Stimulated activated CD4-positive, alpha-beta T cell treated with anti-CD3 and anti-CD28 coated beads, Interleukin-4, amount 100 ng/mL, for 24 hours (primary cell): ENCODE measurements at places on chromosomes 13 and 19.

GRCh38 chr13:51440381-51440780 lies 12.5 kb downstream of the INTS6 start:
- no peak for DNase-seq

- no peak for DNase-seq
Observed at GRCh38 chr13:86283031-86283430, 483.8 kb upstream of the SLITRK6 start.

GRCh38 chr13:42106998-42107397 lies 58.5 kb downstream of the DGKH start:
- no peak for DNase-seq

DNA sequence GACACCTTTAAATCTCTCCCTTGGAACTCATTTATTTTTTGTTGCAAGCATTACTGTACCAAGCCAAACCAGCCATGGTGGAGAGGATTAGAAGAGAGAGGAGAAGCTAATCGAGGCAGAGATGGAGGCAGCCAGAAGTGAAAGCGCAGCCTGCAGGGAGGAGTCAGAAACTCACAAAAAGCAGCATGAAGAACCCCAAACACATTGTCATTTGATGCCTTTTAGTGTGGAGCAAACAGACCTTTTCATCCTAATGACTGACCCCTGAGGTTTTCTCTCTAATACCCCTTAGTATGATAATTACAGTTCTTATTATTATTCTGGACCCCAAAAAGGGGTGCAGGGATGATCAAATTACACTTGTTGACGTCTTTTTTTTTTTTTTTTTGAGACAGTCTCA lies 62.5 kb downstream of the TNFRSF19 start:
- DNase-seq = no peak

- DNase-seq = no peak
Observed at GRCh38 chr13:80502359-80502758, 161.4 kb upstream of the SPRY2 start.

- no peak for DNase-seq
Observed at GRCh38 chr13:35055705-35056104, 113.6 kb downstream of the NBEA start.

DNA sequence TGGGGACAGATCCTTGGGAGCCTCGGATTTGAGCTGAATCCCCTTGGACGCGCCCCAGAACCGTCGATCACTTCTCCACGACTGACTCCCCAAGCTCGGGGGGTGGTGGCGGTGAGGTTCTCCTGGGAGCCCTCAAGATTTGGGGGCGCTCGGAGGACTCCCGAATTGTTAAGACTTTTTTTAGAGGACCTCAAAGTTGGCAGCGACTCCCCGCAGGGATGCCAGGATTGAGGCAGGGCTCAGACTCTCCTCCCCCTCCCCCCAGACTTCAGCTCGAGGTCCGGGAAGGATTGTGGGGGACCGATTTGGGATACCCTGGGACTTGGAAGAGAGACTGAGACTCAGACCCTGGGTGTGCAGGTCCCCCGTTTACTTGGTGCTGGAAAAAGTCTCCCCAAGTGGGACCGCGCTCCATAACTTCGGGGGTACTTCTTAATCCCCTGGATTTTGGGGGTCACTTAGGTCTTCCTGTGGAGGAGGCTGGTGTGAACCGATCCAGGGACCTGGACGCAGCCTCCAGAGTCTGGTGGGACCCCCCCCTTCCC lies 665 bp downstream of the VASP start:
- no peak for DNase-seq

GRCh38 chr19:17659996-17660395 lies 28.2 kb downstream of the UNC13A start:
- DNase-seq = no peak

- DNase-seq = peak; percentile 29
Observed at GRCh38 chr13:102402290-102402689, 442 bp upstream of the FGF14 start.

DNA sequence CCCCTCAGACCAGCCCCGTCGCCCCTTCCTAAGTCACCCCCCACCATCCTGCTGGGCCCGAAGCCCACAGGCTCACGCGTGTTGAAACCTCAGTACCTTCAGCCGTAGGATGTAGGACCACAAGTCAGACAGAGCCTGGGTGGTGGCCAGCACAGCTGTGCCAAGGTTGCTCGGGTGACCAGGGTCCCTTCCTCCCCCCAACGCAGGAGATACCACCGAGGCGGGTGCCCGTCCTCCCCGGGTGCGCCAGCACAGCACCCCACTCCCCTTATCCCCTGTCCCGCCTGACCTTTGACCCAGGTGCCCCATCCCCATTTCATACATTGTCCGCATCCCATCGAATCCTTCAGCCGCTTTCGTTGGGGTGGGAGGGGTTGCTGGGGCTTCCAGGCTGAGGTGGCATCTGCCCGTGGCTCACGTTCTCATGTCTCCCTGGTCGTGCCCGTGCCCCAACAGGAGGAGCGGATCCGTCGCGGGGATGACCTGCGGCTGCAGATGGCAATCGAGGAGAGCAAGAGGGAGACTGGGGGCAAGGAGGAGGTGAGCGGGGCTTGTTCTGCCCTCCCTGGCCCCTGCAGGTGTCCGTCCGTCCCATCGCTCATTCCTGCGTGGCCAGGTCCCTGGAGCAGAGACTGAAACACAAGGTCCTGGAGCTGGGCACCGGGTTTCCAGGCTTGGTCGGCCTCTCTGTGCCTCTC lies 14.5 kb downstream of the EPN1 start:
- no peak for DNase-seq

DNA sequence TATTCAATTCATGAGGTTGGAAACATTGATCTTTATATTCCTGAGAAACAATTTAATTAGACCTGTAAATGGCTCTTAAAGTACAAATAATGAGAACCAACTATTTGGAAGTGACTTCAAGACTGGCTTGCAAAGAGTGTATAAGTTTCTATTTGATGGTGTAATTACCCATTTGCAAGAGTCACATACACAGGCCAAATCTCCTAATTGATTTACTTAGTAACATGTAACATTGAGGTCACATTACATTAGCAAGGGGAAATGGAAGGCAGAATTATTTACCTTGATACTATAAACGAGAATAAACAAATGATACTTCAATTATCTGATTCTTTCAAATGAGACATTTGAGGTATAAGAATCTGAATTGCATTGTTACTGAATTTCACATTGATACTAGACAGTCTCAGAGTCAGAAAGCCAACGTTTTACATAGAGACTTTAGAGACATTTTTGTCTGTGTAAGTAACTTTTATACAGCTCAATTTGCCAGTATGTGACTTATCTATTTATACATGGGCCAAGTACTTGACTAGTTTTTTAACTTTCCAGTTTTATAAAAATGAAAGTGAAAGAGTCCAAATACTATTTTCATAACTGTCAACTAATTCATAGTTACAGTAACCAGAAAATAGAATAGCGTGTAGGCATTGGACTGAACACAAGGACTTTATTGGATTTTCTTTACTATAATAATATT lies 95.6 kb upstream of the RFC3 start:
- DNase-seq = no peak

- no peak for DNase-seq
Observed at GRCh38 chr13:67008075-67008668, 222.0 kb downstream of the PCDH9 start.

GRCh38 chr13:32881777-32882145 lies 134.5 kb upstream of the KL start:
- no peak for DNase-seq

GRCh38 chr13:30738526-30739236 lies 3.3 kb downstream of the ALOX5AP start:
- no peak for DNase-seq

GRCh38 chr13:82687884-82688283 lies 1194.4 kb downstream of the SLITRK1 start:
- DNase-seq = no peak

DNA sequence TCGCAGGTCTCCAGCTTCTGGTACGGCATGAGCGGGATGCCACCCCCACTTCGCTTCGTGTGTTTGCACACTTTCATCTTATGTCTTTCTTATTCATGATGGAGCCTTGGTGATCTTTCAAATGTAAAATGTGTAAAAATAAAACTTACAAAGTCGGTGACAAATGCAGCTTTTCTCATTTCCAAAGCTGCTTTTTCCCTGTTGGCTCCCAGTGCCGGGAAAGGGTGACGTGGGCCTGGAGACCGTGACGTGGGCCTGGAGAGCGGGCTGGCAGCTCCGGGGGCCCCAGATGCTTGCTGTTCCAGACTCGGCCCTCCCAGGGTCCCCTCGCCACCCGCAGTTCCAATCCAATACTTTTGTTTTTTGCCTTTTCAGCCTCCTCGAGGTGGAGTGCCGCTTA lies 101.4 kb downstream of the KDM4B start:
- DNase-seq = no peak

GRCh38 chr13:58247080-58247479 lies 615.5 kb downstream of the PCDH17 start:
- no peak for DNase-seq

GRCh38 chr13:79187917-79188690 lies 218.0 kb downstream of the RBM26 start:
- no peak for DNase-seq

DNA sequence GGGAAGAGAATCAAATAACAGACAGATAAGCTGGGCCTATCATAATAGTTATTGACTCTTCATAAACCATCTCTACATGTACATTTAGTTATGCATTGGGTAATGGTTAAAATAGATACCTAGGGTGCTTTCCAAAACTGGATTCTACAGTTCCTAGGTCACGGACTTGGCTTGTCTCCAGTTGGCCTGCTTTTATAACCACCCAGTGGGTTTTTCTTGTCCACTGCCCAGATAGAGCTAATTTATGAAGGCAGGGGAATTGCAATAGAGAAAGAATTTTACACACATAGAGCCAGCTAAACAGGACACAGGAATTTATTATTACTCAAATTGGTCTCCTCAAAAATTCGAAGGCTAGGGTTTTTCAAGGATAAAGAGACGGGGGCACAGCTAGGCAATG lies 97.3 kb downstream of the FAM216B start:
- no peak for DNase-seq

- DNase-seq = no peak
Observed at GRCh38 chr13:92407858-92408257, 818.7 kb upstream of the GPC6 start.

DNA sequence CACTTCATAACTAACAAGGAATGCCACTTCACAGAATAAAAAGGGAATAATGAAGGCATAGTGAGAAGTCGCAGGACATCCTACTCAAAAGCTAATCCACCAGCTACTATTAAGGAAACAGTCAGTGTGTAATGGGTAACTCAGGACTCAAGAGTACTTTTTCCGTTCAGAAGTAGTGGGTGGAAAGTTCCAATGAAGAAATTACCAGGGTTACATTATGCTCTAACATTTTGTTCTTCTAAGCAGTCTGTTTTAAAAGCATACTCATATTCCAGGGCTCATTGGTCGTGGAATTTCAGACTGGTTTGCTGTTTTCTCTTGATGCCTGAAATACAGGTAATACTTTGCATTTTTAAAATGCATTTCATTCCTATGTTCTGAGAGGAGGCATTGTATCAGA lies 222.4 kb upstream of the IRS2 start:
- no peak for DNase-seq

DNA sequence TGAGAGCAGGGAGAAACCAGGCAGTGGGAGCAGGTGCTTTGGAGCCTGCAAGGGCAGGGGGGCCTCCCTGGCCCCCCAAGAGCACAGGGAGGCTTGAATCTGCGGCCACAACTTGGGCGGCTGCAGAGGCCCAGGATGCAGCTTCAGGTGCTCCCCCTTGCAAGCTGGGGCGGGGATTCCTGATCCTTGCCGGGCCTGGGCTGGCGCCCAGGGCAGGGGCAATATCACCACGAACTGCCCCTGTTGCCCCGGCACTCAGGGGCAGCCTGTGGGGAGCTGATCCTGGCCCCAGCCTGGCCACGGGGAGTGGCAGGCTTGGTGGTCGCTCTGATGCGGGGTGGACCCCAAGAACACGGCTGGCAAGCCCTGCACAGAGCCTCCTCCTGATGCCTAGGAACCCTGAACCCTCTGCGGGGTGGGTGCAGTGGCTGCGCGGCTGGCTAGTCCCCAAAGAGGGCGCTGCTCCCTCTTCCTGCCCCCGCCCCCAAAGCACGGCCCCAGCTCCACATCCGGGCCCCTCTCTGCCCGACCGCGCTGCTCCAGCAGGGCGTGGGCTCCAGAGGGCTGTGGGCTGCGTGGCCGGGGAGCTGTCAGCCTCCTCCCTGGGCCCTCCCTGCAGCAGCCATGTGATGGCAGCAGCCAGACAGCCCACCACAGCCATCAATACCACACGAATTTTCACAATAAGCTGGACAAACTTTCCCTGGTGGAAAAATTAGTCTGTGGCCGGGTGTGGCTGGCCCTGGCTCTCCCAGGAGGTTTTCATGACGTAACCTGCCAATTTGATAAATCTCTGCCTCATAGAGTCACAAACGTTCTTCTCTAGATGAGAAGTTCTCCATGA lies 21.0 kb downstream of the TNFSF9 start:
- peak; percentile 50 for DNase-seq

DNA sequence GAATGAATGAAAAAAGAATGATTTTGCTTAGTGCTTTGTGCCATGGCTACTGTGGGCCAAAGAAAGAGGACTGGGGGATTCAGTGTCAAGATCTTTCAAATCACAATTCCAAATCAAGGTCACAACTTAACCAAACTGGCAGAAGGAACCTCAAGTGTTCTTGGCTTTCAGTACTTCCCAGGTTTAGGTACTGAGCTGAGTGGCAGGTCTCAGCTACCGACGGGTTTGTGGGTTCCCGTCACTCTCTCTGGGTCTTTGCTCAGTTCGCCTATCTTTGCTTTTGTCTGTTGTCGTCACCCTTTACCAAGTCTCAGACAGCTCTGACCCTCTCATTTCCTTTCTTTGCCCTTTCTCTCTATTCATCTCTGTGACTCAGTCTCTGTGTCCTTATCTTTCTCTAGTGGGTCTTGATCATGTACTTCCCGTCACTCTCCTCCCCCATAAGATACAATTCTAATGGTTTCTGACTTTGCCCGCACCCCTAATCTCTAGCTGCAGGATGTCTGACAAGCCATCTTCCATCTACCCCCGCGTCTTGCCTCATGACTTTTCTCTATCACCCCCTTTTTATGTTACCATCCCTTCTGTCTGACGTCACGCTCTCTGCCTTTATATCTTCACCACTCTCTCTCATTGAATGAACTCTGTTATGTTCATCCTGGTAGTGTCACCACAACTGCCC lies 33.3 kb upstream of the LRRC4B start:
- no peak for DNase-seq

GRCh38 chr19:11856596-11857250 lies 8.2 kb downstream of the ZNF439 start:
- no peak for DNase-seq

- DNase-seq = no peak
Observed at GRCh38 chr19:11451871-11452619, 16.6 kb downstream of the PRKCSH start.

DNA sequence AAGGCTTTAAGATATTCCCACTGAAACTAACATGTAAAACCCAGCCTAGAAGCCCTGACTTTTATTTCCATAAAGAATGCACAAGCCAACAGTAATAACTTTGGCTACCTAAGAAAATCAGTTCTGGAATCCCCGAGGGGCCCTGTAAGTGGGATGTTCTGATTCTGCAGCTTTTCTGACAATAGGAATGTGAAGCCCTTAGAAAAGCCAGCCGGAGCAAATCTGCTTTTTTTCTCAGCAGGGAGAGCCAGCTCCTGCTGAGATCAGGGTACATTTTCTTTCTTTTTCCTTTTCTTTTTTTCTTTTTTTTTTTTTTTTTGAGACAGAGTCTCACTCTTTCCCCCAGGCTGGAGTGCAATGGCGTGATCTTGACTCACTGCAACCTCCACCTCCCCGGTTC lies 8.0 kb upstream of the GARRE1 start:
- no peak for DNase-seq
